ENCODE measurements at places on chromosomes 3 and 15.

- DNase-seq, result no peak
These were observed 43.9 kb downstream of the PPCDC start for GRCh38 chr15:75067123-75067830.

DNA sequence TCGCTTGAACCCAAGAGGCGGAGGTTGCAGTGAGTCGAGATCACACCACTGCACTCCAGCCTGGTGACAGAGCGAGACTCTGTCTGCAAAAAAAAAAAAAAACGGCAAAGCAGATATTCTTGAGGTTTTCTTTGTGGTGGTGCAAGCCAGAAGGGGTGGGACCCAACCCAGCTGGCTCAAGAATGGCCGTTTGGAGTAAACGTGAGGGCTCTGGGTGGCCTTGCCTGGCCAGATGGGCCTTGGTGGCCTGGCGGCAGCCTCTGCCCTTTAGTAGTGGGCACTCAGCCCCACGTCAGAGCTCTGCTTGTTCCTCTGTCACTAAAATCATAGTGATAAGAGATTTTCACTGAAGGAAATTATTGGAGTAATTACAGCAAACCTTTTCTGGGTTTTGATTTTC is 50.5 kb downstream of the ATP1B3 start:
- no peak for DNase-seq

DNA sequence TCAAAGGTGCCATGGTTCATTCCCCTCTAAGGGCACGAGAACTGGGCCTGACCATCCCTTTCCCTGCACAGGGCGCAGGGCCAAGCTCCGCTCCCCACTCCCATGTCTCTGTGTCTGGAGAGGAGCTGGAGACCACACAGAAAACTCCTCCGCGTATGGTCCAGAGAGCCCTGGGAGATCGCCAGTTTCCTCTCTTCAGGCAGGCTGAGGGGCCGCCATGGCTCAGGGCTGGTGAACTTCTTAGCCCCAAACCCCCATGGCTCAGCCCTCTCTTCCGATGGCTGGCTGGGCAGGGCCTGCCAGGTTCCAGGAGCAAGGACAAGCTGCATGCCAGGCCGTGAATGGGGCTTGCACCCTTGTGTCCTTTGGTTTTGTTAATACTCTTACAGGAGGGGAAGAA is 52.9 kb downstream of the EXOG start:
- DNase-seq, result no peak

GRCh38 chr15:66865622-66866611 is 163.9 kb downstream of the SMAD6 start:
- no peak for DNase-seq

DNA sequence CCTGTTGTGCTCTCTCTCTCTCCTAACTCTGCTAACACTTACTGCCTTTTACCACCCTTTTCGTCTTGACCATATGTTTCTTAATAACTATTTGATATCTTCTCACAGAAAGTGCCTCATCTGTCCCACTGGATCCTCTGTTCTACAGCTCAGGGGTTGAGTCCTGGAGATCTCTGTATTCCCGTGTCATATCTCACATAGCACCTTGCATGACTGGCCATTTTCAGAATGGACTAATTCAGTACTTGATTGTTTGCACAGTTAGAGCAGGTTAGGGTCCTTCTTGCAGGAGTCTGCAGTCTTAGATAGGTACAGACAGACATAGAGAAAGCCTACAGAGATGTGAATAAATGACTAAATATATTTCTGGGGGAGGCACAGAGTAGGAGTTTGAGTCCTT is 20.9 kb downstream of the HACD3 start:
- no peak for DNase-seq

GRCh38 chr15:31811641-31812040 is 218.7 kb upstream of the CHRNA7 start:
- no peak for DNase-seq

DNA sequence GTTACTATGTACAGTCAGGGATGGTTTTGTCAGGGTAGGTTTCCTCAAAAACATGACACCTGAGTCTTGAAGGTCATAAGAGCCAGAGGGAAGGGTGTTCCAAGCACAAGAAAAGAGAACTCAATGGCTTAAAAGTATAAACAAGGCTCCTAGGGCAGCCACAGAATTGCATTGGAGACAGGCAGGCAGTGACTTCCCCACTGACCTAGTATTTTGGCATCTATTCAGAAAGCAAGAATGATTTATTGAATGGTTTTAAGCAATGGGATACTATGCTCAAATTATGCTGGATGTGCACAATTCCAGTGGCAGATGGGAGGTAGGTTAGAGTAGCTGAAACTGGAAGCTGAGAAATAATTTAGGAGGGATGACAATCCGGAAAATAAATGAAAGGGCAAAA is 54.0 kb downstream of the TSC22D2 start:
- DNase-seq, result no peak

GRCh38 chr3:36367912-36368573 is 12.3 kb upstream of the STAC start:
- no peak for DNase-seq

DNA sequence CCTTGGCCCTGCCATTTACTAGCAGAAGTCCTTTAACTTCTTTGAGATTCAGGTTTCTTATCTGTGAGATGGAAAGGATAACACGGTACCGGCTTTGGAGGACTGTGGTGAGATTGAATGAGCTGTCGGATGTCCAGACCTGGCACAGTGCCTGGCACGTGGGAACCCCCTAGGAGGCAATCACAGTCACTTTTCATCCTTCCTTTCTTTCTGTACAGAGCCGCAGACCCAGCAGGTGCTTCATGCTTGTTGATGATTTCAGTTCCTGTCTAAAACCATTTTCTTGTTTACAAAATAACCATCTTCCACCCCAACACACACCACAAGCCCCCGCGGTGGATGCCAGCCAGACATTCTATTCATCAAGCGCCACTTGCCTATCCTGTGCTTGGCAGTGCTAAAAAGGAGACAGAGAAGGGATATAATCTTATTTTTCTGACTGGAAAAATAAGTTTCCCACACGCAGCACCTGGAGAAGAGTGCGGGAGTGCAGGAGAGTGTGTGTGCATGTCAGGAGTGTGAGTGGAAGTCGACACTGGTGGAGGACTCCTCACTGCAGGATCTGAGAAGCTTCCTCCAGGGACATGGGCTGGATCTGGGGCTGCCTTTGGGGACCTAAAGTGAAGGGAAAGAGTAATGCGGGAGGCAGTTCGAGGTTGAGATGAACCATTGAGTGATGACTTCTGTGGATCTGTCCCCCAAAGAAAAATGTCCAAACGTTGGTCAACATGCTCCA is 85.7 kb downstream of the ST6GAL1 start:
- DNase-seq, result no peak

DNA sequence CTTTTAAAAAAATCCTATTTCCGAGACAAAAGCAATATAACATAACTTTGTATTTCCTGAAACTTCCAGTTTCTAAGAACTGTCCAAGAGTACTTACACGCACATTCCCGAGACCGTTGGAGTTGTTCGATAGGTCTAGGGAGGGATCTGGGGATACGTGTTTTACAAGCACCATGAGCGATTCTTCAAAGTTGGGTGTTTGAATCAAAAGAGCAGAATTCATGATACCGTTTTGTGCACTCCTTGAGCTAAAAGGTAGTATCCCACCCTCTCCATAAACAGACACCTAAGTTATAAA is 700 bp upstream of the EDEM1 start:
- no peak for DNase-seq

DNA sequence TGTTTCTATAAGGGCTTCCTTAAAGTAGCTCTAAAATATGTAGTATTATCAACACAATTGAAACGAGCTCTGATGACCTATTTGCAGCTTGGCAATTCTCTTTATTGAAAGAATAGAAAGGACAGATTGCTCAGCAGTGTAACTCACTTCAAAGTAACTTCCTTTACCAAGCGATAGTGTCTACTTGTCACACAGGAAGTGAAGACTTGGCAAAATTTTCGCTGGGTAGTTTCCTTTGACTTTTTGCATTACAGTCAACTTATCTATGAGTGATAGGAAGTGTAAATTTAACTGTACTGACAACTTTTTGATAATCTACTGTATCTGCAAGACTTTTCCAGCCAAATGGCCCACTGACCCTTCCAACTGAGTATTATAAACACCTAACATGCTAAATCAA is 22.8 kb downstream of the SLC9A9 start:
- no peak for DNase-seq

DNA sequence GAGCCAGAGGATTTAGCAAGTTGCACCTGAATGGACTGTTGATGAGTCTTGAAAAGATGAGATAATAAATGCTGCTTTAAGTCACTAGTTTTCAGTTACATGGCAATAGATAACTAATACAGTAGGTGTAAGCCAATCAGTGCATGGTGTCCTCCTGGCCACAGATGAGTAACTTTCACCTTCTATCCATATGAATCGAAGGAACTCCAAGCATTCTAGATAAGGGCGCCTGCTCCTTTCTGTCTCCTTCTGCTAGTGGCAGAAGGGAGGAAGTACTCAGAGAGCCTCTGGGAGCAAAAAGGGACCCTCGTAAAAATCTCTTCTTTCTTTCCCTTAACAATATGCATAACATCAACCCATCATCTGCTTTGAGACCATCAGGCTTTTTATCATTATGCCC is 37.3 kb downstream of the TM6SF1 start:
- DNase-seq, result no peak

DNA sequence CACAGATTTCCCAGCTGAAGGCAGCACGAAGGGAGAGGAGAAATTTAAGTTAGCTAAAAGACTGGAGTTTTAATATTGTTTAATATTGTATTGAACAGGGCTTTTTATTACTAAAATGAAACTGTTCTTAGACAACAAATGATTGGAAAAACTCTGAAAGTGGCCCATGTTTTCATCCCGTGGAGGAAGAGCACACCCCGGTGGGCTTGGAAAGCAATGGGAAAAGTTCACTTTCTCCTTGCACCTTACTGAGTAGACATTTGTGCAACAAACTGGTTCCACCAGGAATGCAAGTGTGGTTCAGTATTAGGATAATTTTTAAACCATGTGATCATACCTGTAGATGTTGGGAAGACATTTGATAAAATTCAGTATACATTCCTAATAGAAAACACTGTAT is 8.2 kb upstream of the ESYT3 start:
- DNase-seq, result no peak

DNA sequence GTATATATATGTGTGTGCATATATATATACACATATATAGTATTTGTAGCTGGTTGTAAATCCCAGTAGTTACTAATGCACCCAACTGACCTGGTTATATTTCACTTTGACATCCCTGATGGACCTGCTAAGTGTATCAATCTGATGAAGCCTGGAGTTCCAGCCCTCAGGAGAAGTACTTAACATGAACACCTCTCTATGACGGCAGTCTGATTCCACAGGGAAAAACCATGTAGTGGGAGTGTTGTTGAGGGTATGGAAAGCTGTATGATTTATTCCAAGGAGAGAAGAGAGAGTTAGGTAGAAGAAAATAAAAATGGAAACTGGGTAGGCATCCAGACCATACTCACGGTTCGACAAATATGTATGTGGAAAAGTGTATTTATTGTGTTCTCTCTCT is 531.2 kb upstream of the SEMA6D start:
- DNase-seq, result no peak

DNA sequence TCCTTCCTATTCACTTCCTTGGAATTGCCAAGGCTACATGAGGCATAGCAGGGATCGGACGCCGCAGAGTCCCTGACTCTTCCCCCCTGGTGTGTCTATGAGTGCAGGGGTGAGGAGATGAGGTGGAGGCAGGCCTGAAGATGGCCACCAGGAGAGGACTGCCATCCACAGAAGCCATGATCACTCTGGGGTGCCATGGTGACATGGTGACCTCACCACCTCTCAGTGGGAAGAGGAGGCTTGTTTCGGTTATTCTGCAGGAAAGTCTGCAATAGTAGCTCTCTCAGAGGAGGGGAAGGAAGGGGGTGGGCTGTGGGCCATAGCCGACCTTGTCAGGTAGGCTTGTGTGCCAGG is 57.0 kb upstream of the LIMD1 start:
- no peak for DNase-seq

Measured in SK-N-MC (cell line).